ENCODE measurements at places on chromosomes 5 and 9. TPM values are rescaled to one million over a fixed set of nuclear protein-coding genes. Genes with fewer than 3 reads are reported as not detected.

Gene PCDHB16
- 17.7 TPM for total RNA-seq

Gene TMEM174
- not detected for total RNA-seq

Gene ADAMTSL1
- 18.3 TPM for total RNA-seq

Gene SHC3
- total RNA-seq = 1.1 TPM

Gene OR2S2
- total RNA-seq = not detected

Gene NUDT12
- total RNA-seq = 12.0 TPM

Gene SIT1
- total RNA-seq = not detected

Gene IL3
- total RNA-seq = not detected

Gene HAPLN1
- total RNA-seq = not detected

Gene WDR38
- not detected for total RNA-seq

Gene PPP1R26
- total RNA-seq = 14.7 TPM

- H3K4me1 ChIP-seq = no peaks in the 10 kb centered on the region
- no peaks in the 10 kb centered on the region for H3K36me3 ChIP-seq
- H3K4me3 ChIP-seq = no peak overlapping the region
- no peak overlapping the region for H3K27ac ChIP-seq
- no peak for DNase-seq
- H3K27me3 ChIP-seq = no peaks in the 10 kb centered on the region
Measured at GRCh38 chr9:37621273-37622121, 29.1 kb upstream of the TOMM5 start.

DNA sequence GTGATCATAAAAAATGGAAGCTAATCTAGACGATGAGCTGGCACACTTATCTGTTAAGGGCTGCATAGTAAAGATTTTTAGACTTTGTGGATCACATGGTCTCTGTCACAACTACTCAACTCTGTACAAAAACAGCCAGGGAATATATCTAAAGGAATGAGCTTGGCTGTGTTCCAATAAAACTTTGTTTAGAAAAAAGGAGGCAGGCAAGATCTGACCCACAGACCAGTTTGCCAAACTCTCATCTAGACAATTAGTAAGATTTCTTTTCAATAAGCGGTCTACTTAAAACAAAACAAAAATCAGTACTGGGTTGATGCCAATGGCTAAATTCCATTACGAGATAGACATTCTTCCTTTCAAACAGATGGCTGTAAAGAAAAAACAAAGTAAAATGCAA is 53.0 kb upstream of the RETREG1 start:
- H3K36me3 ChIP-seq = peaks cover 59% of the 10 kb centered on the region
- H3K4me3 ChIP-seq = no peak overlapping the region
- no peak overlapping the region for H3K27ac ChIP-seq
- no peaks in the 10 kb centered on the region for H3K27me3 ChIP-seq
- H3K4me1 ChIP-seq = no peaks in the 10 kb centered on the region

DNA sequence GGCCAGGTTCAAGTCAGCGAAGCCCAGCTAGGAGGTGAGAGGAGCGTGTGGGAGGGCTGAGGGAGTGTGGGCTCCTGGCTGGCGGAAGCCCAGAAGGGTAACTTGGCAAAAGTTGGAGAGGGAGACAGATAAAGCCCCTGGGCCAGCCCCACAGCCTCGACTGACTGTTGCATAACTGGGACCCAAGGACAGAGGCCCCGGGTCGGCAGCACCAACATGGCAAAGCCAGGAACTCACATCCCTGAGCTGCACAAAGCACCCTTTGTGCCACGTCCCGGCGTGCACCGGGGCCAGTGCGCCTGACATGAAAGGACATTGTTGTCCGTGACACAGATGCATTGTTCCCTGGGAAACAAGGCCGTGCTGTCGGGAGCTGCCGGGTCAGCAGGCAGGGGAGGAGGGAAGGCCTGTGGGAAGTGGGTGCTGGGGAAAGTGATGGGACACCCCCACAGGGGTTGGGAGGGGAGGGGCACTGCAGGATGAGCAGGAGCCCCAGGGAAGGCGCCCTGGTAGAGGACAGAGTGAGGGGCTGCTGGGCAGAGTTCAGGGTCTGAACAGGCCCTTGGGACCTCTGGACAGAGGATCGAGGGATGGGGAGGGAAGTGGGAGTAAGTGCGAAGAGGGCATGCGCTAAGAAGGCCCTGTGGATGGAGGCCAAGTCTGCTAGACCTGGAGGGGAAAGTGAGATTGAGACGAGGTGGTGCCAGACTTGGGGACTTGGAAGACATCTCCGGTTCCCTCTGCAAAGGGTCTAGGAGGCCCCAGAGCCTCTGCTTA is 13.0 kb upstream of the DPM2 start:
- H3K27ac ChIP-seq = peak overlapping the region; percentile 99
- no peaks in the 10 kb centered on the region for H3K36me3 ChIP-seq
- no peaks in the 10 kb centered on the region for H3K27me3 ChIP-seq
- peak overlapping the region; percentile 9 for H3K4me3 ChIP-seq
- H3K4me1 ChIP-seq = peaks cover 69% of the 10 kb centered on the region

DNA sequence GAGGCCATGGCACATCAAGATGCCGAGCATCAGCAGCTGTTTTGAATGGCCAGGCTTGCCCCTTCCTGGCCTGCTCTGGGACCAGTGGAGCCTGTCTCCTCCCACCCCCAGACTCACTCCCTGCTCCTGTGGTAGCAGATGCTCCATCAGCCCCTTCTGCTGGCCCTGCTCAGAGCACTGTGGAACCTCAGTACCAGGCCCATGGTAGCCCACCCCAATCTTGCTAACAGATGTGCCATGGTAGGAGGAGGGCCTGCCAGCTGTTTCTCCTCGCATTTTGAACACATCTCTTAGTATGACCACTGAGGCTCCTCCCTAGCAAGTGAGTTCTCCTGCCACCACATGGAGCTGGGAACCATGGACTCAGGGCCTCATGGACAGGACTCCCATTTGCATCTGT is 29.5 kb downstream of the COL27A1 start:
- no peak for DNase-seq
- no peaks in the 10 kb centered on the region for H3K27me3 ChIP-seq
- no peak overlapping the region for H3K4me3 ChIP-seq
- peaks cover 9% of the 10 kb centered on the region for H3K4me1 ChIP-seq

GRCh38 chr5:40616781-40617180 is 62.9 kb upstream of the PTGER4 start:
- no peaks in the 10 kb centered on the region for H3K27me3 ChIP-seq
- H3K4me1 ChIP-seq = no peaks in the 10 kb centered on the region
- no peak overlapping the region for H3K27ac ChIP-seq
- H3K4me3 ChIP-seq = no peak overlapping the region

- no peak overlapping the region for H3K4me3 ChIP-seq
- no peaks in the 10 kb centered on the region for H3K4me1 ChIP-seq
- H3K27me3 ChIP-seq = no peaks in the 10 kb centered on the region
- H3K36me3 ChIP-seq = no peaks in the 10 kb centered on the region
- no peak for DNase-seq
Measured at GRCh38 chr5:92424785-92425426, 1041.8 kb upstream of the ARRDC3 start.

DNA sequence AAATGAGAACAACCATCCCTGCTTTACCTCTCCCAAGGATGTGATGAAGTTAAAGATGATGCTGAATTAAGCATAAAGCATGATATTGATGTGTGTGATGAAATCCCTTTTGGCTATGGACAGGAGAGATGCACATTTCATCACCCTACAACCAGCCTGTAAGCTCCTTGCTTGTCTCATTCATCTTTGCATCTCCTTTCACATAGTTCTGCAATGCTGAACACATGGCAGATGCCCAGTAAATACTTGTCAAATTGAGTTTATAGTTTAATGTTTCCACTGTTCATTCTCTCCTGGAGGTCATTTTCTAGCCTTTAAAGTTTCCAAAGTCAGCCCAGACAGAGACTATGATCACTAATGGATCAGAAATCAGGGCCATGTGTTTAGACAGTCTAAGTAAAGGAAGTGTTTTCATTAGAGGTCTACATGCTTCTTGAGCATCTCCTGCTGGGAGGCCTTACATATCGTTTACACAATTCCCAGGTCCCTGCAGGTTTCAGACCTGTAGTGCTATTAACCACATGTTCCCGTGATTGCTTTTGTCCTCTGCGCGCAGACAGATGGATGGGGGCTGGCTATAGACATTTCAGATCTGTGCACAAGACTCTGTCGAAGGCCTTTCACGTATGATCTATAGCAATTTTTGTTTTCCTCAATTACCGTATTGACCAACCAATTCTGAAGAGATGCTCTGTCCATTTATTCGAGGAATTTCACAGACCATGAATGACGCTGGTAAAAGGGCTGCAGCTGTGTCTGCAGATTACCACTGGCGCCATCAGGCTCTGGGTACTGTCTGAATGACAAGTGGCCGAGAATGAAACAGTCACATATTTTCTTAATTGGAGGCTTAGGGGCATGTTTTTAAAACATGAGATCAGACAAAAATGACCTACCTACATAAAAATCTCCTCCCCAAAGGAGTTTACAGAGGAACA is 49.0 kb upstream of the CKMT2 start:
- no peak overlapping the region for H3K4me3 ChIP-seq
- H3K27me3 ChIP-seq = no peaks in the 10 kb centered on the region
- no peak for DNase-seq
- no peak overlapping the region for H3K27ac ChIP-seq
- no peaks in the 10 kb centered on the region for H3K4me1 ChIP-seq

DNA sequence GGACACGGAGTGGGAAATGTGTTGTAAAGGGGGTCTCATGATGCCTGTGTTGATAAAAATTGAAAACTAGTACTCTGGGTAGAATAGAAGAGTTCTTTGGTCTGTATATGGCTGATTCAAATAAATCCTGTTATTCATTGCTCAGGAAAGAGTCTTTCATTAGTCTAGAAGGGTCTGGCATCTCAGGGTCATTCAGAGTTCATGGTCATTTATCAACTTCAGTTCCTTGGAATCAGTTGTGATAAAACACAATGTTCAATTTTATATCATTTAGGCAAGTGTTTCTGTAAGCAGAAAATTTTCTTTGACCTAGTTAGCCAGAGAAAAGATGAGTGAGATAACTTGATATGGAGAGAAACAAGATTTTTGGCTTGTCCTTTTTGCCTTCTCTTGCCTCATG is 36.3 kb downstream of the SPATA31D1 start:
- no peak overlapping the region for H3K4me3 ChIP-seq
- H3K36me3 ChIP-seq = no peaks in the 10 kb centered on the region
- DNase-seq = no peak
- no peaks in the 10 kb centered on the region for H3K27me3 ChIP-seq
- no peaks in the 10 kb centered on the region for H3K4me1 ChIP-seq

GRCh38 chr5:55865831-55866230 is 14.7 kb downstream of the IL31RA start:
- no peaks in the 10 kb centered on the region for H3K36me3 ChIP-seq
- H3K4me1 ChIP-seq = no peaks in the 10 kb centered on the region
- H3K4me3 ChIP-seq = no peak overlapping the region
- no peak overlapping the region for H3K27ac ChIP-seq
- no peak for DNase-seq

DNA sequence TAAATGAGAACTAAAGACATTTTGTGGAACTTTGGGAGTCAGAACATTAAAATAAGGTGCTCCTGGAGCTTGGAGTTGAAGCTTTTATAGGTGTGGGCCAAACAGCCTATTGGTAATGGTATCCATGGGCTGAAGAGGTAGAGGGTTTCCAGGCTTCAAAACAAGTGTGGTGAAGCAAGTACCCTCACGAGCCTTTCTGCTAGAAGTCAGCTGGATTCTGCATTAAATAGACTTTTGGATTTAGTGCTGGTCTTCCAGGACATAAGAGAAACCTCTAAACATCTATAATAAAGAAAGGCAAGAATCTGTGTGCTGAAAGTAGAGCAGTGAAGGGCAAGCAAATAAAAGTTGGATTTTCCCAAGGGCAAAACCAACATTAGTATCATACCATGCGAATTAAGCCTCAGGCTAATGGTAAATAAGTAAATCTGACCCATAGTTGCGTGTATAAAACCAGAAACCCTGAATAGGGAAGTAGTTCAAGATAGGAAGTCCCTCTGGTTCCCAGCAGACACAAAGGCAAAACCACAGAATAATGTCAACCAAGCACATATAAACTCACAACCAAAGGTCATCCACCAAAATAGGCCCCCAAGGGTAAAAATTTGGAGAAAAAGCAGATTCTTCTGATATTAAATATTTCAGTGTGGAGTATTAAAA is 306.3 kb downstream of the TLE4 start:
- no peak for DNase-seq
- H3K4me3 ChIP-seq = no peak overlapping the region
- no peaks in the 10 kb centered on the region for H3K27me3 ChIP-seq
- H3K4me1 ChIP-seq = no peaks in the 10 kb centered on the region
- H3K27ac ChIP-seq = no peak overlapping the region

DNA sequence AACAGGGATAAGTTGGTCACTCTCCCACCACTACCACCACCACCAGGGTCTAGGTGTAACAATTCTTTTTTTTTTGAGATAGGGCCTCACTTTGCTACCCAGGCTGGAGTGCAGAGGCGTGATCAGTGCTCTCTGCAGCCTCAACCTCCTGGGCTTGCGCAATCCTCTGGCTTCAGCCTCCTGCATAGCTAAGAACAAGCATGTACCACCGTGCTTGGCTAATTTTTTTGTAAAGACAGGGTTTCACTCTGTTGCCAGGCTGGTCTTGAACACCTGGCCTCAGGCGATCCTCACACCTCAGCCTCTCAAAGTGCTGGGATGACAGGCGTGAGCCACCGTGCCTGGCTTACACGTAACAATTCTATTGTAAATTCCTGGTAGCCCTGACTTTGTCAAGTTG is 27.5 kb downstream of the CORO2A start:
- H3K4me3 ChIP-seq = no peak overlapping the region
- H3K4me1 ChIP-seq = no peaks in the 10 kb centered on the region
- no peaks in the 10 kb centered on the region for H3K36me3 ChIP-seq

- DNase-seq = no peak
- peaks cover 82% of the 10 kb centered on the region for H3K4me1 ChIP-seq
- peak overlapping the region; percentile 7 for H3K27ac ChIP-seq
- H3K27me3 ChIP-seq = no peaks in the 10 kb centered on the region
Measured at GRCh38 chr9:131405858-131406537, 12.1 kb downstream of the PRRC2B start.

- H3K4me1 ChIP-seq = no peaks in the 10 kb centered on the region
- H3K36me3 ChIP-seq = no peaks in the 10 kb centered on the region
- no peak overlapping the region for H3K27ac ChIP-seq
Measured at GRCh38 chr9:122346478-122347347, 24.1 kb upstream of the PTGS1 start.

GRCh38 chr5:150659360-150660107 is 1.5 kb upstream of the MYOZ3 start:
- no peak overlapping the region for H3K27ac ChIP-seq
- H3K4me3 ChIP-seq = no peak overlapping the region
- no peaks in the 10 kb centered on the region for H3K27me3 ChIP-seq
- peaks cover 21% of the 10 kb centered on the region for H3K4me1 ChIP-seq
- H3K36me3 ChIP-seq = no peaks in the 10 kb centered on the region
- no peak for DNase-seq

- H3K36me3 ChIP-seq = no peaks in the 10 kb centered on the region
- H3K27me3 ChIP-seq = peaks cover 8% of the 10 kb centered on the region
- H3K4me1 ChIP-seq = no peaks in the 10 kb centered on the region
- H3K4me3 ChIP-seq = peak overlapping the region; percentile 7
- no peak for DNase-seq
- no peak overlapping the region for H3K27ac ChIP-seq
Measured at GRCh38 chr5:179342577-179342976, 2.7 kb downstream of the ADAMTS2 start.
